ENCODE measurements at places on chromosomes 7 and 10.

DNA sequence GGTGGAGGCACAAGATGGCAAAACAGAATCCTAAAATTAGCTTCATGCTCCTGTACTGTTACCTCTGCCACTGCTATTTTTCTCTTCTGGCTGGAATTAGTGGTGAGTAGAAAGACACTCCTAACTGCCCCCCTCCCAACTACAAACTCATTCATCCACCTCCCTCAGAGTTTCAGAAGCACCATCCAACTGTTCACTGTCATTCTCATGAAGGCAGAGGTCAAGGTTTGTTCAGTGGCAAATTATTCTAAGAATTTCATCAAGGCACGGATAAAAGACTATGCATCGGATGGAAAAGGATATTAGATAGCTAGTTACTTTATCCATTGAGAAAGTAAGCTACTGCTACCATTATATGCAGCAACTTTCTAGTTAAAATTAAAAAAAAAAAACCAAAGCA lies 59.7 kb downstream of the LRGUK start:
- DNase-seq: peak; percentile 28

DNA sequence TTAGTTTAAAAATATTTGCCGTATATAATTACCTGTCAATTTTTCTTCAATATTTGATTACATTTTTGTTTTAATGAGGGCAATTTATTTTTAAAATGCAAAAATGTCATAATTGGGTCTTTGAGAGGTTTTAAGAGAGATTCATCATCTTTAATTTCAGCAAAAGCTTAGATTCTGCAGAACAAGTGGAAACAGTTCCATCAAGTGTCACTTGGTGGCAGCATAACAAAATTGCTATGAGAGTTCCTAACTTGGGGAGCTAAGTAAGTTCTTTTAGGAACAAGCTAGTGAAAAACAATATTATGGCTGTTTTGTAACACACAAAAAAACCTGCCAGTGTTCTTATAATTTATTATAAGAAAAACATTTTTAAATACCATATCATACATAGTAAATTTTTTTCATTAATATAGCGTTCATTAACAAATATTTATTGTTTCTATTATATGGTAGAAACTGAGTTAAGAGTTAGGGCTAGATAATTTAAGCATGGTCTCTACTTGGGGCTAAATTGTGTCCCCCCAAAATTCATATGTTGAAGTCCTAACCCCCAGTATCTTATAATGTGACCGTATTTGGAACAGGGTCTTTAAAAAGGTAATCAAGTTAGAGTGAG lies 155.2 kb downstream of the MAGI2 start:
- peak; percentile 70 for DNase-seq

GRCh38 chr10:90788968-90789367 lies 68.9 kb downstream of the HTR7 start:
- DNase-seq: no peak

GRCh38 chr10:48497780-48498770 lies 106.8 kb downstream of the ARHGAP22 start:
- DNase-seq: no peak

GRCh38 chr10:87036623-87037022 lies 16.5 kb downstream of the FAM25A start:
- no peak for DNase-seq

DNA sequence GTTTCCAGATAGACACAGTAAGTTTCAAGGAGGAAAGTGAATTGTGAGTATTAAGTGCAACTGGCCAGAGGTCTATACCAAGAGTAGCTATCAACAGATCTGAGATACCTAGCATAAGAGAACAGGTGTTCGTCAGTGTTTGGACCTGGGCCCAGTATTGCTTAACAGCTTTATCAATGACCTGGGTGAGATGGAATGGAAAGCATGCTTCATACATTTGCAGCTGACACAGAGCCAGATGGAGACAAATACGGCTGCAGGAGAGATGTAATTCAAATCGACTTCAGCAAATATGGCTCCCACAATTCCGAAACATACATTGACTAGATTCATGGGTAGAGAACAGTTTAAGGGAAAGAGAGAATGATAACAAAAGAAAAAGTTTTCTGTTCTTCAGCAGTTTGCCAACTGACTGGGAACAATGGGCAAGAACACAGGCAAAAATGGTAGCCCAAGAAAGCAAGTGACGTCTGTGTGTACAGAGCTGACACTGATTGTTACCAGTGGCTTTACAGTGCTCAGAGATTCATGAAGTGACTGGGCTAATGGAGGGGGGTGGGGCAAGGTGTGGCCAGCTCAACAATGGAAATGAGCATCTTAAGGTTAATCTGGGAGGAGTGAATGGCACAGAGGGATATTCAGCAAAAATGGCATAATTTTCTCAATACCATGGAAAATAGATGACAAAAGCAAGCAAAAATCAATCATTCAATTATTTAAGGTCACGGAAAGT lies 28.0 kb upstream of the COBL start:
- DNase-seq: no peak

GRCh38 chr10:11276449-11276990 lies 258.8 kb downstream of the CELF2 start:
- DNase-seq: no peak

GRCh38 chr7:70704831-70705346 lies 427.1 kb upstream of the GALNT17 start:
- DNase-seq: no peak

DNA sequence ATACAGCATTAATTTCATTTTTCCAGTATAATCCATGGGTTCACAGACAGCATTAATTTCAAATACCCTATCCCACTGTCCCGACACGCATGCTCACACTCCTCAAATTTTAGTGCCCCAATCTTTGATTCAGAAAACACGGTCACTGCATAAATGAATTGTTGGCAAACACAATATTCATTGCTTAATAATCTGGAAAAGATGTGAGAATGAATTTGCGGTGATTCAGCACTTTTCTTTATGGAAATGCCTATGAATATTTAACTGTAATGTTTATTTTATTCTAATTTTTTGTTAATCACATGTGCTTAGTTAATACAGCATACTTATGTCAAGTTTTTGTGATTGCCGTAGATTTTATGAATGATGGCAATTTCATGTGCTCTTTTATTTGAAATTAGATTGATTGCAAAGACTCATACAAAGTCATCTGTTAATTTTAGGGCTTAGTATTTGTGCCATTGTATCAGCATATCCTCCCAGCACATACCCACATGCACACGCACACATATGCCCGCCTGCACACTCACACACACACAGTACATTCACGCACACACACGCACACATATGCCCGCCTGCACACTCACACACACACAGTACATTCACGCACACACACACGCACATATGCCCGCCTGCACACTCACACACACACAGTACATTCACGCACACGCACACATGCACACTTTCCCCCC lies 35.1 kb downstream of the MACROH2A2 start:
- no peak for DNase-seq

GRCh38 chr7:29486191-29486700 lies 77.4 kb upstream of the PRR15 start:
- no peak for DNase-seq

DNA sequence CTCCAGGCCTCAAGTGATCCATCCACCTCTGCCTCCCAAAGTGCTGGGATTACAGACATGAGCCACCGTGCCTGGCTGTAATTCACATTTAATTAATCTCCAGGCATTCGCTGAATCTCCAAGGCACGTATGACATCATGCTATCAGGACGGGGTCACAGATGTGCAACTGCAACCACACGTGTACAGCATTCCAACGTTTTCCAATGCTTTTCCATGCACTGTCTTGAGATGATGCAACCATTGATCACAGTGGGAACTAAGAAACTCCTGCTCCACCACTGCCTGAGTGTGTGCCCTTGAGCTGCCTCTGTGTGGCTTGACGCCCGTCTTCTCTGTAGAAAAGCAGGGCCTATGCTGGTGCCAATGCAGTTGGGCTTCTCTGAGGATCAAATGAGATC lies 119.8 kb upstream of the LYZL2 start:
- DNase-seq: peak; percentile 65

DNA sequence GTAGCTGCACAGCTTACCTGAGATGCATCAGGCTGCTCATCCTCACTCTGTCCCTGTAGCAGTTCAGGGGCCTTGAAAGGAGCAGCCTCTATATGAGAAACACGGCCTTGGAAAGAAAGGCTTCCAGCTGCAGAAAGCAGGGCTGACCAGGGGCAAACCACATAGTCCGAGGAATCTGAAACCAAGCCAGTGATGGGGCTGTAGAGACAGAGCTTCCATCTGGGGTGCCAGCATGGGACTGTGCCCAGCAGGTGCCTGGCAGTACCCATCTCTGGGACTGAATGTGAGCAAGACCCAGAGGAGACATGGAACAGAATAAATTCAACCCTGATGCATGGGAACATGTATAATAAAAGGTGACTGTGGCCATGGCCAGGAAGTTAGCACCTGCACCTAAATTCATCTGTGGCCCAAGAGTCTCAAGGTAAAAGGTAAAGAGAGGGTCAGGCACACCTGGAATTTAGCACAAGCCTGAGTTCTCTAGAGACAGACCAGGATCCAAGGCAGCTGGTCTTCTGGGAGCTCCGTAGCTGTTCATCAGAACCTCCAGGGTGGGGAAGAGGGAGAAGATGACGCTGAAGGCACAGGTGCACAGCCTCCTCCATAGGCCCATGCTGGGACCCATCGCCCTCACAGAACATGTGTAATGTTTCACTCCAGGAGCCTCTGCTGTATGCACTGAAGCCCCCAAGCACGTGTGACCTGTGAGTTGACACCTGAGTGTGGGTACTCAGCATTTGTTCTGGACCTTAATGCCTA lies 25.3 kb downstream of the FRMPD2 start:
- DNase-seq: no peak

GRCh38 chr10:11986593-11987216 lies 55.9 kb downstream of the UPF2 start:
- peak; percentile 76 for DNase-seq

DNA sequence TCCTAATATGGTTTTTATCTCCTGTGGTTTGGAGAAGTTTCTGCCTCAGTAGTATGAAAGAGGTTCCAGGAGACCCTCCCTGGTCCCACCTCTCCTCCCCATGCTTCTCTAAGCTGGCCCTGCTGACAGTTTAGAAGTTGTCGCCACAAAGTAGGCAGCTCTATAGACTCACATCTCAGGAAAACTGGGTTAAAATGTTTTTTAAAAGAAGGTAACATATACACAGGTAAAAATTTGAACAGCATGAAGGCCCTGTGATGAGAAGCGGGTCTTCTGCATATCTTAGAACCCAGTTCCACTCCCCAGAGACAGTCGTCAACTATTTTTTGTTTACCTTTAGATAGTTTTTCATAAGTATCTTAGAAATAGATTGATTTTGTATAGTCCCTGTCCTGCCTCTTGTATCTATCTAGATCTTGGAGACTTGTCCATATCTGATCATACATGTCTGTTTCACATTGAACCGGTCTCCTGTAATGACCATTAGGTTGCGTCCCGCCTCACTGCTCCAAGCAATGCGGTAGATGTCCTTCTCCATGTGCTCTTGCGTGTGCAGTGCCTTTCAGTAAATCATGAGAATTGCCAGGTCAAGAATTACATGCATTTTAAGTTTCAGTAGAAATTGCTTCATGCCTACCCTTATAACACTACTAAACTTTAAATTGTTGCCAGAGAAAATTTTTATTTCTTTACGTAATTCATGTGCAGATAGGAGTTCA lies 2.2 kb downstream of the DUSP5 start:
- DNase-seq: no peak

DNA sequence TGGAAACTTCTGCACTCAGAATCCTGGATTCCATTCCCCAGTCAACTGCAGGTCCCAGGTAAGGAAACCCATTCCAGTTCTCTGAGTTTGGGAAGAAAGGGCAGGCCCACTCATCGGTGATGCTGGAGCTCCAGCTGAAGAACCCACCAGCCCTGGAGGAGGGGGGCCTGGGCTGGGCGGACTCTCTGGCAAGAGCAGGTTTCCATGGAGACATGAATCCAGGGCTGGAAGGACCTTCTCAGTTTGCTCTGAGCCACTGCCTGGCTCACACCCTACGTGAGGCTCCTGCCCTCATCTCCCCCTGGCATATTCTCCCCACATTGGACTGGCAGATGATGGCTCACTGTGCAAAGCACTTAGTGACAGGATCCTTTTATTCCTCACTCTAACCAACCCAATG lies 73.3 kb upstream of the CPXM2 start:
- DNase-seq: no peak

DNA sequence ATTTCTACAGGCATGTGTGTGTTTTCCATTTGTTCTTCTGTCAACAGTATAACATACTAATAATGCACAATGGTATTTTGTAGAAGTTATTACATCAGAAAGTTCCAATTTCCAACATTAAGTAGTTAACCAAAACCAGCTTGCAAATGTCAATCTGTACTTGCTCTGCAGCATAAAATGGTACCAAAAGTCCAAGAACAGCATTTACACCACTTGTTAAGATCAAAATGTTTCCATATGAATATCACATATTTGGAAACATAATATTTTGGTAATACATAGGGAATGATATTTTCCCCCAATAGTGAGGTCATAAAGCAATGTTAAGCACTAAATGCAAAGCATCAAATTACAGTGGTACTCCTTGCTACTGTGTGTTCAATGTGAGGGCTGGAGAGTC lies 162.1 kb downstream of the ZNF438 start:
- no peak for DNase-seq

- no peak for DNase-seq
Measured at GRCh38 chr10:78475437-78475836, 441.8 kb downstream of the RPS24 start.

- no peak for DNase-seq
Measured at GRCh38 chr10:116437076-116437692, 9.5 kb downstream of the PNLIPRP3 start.

DNA sequence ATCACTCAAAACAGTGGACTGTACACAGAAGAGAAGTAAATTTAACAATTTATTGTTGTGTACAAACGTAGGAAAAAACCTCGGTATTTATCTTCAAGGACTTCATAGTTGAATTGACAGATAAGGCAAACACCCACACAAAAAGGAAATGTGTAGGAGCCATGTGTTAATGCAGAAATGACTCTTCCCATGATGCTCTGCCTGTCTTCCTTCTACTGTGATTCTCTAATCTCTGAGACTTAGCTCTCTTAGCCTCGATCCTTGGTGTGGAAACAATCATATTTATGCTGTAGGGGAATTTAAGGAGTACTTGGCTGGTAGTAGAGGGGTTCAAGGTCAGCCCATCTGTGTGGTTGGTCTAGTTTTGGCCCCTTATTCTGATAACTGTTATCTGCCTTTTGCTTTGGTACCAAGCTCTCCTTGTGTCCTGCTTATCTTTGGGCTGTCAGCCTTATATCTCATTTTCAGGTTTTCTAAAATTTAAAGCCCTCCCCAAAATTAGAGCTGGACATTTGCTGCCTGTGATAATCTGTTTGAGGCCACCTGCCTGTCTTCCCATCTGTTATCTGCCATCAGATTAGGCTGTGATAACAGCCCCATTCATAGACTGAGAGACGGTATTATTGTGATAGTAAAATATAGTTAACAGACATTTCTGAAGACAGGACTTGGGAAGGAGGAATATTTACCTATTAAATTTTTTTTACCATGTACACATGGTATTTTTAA lies 81.7 kb downstream of the GPR85 start:
- DNase-seq: no peak

DNA sequence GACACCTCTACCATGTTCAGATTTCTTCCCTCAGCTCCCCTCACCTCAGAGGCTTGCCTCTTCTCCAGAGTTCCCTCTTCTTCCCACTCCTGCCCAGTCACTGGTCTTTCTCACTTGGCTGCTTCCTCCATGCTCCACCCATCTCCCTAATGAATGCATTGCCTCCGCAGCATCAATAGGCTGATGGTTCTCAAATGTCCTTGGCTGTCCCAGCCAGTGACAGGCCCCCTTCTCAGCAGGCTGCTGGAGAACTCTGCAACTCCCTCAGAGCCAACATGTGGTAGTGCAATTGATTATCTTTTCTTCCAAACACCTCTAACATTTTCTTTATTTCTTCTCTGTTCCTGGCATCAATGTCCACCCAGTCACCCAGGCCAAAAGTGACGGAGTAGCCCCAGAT lies 218.2 kb downstream of the RELN start:
- DNase-seq: no peak

GRCh38 chr7:137480401-137480800 lies 136.9 kb upstream of the PTN start:
- DNase-seq: no peak

All from EH (cell line).